ENCODE measurements at places on chromosomes 6 and 20.

GRCh38 chr20:12318043-12318442, 400.4 kb downstream of the BTBD3 start:
- no peak for DNase-seq

DNA sequence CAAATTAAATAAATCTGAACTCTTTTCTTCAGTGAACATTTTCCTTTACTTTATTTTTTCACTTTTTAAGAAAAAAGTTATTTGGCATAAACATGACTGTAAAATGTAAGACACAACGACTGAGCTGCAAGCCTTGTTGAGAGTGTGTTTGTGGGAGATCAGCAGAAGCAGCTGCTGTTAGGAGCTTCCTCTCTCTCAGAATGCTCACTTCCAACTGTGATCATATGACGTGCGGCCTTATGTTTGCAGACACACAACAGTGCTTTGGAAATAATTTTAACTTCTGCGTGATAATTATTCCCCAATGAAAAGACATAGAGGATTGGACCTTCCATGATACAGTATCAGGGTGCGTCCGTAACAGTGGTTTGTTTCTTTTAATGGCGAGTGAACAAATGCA, 104.0 kb downstream of the ARHGAP18 start:
- no peak for DNase-seq

GRCh38 chr6:138416206-138416605, 12.2 kb downstream of the HEBP2 start:
- no peak for DNase-seq

DNA sequence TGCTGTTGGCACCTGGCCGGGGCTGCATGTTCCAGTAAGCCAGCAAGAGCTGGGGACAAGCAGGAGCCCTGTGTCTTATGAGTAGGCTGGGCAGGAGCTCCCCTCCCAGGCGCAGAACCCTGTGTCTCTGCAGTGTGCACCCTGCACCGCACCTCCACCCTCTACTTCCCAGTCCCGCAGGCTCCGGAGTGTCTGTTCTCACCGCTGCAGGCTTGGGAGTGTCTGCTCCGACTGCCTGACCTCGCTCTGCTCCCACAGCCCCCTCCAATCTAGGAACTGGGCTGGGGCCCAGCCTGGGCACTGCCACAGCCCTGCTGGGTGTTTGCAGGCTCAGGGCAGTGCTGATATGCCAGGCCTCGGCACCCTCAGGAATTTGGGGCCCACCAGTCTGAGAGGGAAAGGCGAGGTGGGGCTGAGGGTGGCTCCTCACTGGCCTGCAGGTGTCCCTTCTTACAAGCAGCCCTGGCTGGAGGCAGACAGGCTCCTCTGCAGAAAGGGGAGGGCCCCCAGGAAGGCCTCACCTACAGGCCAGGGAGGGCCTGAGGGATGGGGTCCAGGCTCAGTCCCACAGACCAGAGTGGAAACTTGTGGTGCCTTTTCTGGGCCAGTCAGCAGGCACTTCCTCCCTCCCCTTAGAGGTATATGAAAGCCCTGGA, 871.6 kb upstream of the GJE1 start:
- no peak for DNase-seq

DNA sequence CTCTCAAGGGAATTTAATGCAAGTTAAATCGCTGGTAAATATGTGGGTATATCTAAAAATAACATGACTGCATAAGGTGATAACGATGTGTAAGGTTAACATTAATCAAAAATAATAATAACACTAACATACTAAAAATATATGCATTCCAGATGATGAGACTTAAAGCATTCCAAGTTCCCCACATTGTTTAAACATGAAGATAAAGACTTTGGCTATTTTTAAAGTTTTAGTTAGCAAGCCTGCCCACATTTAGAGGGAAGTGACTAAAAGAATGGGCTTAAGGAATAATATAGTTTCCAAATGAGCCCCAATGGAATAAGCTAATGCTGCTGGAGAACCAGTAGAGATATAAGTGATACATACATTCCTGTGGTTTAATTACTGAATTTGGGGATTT, 941.3 kb downstream of the TBC1D32 start:
- no peak for DNase-seq

GRCh38 chr6:108746366-108746765, 101.9 kb upstream of the ARMC2 start:
- DNase-seq: no peak

DNA sequence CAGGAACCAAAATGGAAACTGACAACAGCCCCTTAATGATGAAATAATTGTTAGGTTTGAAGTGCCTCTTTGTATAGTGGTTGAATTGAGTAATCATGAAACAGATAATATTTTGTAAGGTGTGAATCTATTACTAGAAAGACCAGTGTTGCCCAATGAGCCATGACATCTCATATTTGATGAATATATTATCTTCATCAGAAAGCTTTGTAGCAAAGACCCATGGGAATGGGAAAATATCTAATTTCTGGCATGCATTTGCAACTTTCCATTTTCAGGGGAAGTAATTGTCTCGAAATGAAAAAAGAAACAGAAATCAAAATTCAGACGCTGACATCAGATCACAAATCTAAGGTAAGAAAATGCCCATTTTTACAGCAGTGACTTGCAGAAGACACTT, 57.3 kb upstream of the LAMP5 start:
- no peak for DNase-seq

GRCh38 chr6:157520117-157520406, 139.1 kb downstream of the ZDHHC14 start:
- no peak for DNase-seq

All from CD4-positive, alpha-beta T cell treated with Interleukin-10 for 1 hour (primary cell).